ENCODE measurements at places on chromosomes 4 and X.

DNA sequence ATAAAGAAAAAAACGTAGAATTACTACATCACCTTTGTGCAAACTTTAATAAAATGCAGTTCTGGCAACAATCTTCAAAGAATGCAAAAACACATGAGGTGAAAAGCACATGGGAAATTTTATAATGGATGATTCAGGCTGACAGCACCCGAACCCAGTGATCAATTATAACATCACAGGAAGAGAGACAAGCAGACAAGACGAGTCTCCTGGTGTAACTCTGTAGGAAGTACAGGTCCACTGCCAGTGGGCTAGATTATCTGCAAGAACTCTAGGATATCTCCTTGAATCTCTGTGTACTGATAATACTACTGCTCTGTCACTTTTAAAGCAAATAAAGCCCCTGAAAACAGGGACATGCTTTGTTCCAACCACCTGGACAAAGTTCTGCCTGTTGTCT lies 58.9 kb upstream of the NXF3 start:
- DNase-seq = no peak

DNA sequence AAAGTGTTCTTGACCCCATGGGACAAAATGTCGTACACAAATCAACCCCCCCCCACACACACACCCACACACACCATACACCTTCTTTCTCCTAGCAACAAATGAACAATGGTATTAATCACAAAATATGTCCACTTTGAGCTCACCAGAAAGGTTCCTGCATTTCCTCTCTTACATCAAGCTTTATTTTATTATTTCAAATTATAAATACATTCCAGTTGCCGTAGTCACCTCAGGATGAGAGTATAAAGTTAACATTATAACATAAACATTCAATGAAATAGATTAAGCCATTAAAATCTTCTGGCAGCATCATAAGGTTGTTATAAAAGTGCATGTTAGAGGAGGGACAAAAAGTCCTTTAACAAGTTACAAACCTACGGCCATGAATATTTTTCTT lies 7.3 kb downstream of the XK start:
- DNase-seq = no peak

- DNase-seq = no peak
Measured at GRCh38 chr4:61143461-61143860, 56.7 kb upstream of the ADGRL3 start.

- DNase-seq = no peak
Measured at GRCh38 chr4:52915730-52916300, 53.7 kb downstream of the RASL11B start.

DNA sequence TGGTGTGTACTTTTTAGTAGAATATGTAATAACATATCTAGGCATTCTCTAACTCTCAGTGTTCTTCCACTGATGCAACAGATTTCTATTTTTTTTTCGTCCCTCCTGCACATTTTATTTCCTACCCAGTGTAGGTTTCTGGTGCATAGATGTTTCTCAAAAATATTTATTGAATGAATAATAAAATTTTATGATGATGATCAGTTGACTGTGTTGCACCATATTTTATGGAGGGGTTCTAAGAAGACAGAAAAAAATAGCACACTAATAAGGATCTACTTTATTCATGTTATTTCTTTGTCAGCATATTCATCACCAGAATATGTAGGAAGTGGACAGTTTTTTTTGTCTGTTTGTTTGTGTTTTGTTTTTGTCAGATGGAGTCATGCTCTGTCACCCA lies 2529.3 kb downstream of the ARAP2 start:
- no peak for DNase-seq

- no peak for DNase-seq
Measured at GRCh38 chr4:3801931-3802550, 35.9 kb downstream of the ADRA2C start.

DNA sequence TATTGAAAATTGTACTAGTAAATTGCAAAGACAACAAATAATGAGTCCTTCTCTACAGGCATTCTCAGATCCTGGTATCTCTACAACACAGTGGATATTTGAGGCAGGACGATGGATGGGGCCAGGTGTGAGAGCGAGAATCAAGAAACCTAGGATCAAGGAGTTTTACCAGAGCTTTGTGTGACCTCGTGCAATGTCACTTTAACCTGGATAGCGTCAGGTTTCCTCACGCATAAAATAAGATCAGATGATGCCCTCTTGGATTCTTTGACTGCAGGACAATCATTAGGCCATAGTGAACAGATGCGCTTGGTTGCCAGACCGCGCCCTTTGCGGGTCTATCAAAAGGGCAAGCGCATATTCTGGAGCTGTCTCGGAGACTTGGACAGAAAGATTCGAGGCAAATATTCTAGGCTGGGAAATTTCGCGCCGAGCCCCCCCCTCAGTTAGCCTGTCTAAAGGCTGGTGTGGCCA lies 66.6 kb downstream of the FBXO8 start:
- no peak for DNase-seq

- DNase-seq = no peak
Measured at GRCh38 chr4:742096-742741, 36.6 kb downstream of the PCGF3 start.

DNA sequence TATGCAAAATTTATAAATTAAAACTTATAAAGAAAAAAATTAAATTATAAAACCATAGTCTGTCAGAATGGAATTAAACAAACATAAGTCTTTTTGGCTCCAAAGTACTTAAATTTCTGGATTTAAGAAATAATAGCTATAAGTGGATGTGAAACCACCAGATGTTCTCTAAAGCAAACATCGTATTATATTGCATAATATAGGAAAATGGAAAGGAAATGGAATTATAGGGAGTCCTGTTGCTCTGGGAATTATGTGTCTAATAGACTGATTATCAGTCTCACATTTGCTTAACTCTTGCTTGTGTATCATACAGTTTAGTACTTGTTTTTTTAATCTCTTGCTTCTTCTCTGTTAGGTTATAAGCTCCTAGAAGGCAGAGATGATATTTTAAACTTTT lies 819.2 kb downstream of the RAPGEF2 start:
- DNase-seq = no peak

Measured in CD14-positive monocyte (primary cell).